ENCODE measurements at places on chromosomes 16 and 17. TPM values are rescaled to one million over a fixed set of nuclear protein-coding genes. Genes with fewer than 3 reads are reported as not detected.

DNA sequence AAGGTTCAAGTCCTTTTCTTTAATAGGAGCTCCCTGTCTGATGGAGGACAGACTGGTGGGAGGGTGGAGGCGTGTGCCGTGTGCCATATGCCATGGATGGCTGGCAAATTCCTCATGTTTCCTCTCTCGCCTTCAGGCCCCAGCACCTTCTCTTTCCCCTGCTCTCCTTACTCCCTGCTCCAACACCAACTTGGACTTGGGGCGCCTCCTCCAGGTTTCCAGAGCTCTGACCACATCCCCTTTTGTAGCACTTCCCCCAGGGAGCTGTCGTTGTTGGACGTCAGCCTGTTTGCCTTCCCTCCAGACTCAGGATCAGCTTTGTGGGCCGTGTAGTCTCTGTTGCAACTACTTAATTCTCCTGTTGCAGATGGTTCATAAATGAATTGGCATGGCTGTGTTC lies 30.7 kb downstream of the TMC7 start:
- no peak for DNase-seq

GRCh38 chr16:10610499-10611184 lies 30.2 kb upstream of the EMP2 start:
- DNase-seq = no peak

Gene SLC12A3
- not detected for total RNA-seq

DNA sequence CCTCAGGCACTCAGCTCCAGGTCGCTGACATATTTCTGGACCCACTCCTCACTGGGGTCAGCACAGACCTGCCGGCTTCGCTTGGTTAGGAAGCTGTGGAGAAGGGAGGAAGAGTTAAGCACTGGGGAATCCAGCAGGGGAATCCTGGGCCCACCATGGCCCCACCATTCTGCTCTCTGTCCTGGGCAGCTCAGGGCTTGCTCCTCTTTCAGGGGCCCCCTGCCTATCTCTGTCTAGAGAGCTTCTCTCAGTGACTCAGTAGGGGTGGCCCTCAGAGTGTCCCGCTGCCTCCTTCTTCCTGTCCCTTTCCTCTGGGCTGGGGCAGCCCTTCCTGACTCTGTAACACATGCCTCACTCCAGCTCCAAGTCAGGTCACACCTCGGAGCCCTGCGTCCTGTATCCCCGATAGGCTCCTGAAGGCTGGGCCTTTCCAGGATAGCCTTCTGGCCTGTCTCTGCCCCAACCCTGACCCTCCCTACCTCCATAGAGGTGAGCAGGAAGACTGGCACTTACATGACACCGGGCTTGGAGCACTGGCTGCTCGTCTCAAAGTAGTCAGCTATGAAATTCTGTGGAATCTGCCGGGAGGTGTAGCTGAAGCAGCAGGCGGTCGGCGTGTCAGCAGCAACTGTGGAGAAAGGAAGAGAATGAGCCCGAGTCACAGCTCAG lies 1.1 kb downstream of the CCL3 start:
- no peak for DNase-seq

DNA sequence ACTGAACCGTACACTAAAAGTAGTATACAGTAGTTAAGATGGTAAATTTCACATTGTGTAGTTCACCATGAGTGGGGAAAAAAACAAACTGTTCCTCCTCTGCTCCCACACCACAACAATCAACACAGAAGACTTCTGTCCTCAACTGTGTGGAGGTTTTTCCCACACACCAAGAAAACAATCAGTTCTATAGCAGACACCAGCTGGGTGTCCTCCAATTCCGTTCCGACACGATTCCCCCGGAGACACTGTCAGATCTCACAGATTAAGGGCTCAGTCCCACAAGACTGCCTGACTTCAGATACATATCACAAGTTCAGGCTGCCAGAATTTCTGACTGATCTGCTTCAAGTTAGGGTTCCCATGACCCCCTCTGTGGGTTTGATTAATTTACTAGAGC lies 31.8 kb downstream of the BBS2 start:
- DNase-seq = no peak

DNA sequence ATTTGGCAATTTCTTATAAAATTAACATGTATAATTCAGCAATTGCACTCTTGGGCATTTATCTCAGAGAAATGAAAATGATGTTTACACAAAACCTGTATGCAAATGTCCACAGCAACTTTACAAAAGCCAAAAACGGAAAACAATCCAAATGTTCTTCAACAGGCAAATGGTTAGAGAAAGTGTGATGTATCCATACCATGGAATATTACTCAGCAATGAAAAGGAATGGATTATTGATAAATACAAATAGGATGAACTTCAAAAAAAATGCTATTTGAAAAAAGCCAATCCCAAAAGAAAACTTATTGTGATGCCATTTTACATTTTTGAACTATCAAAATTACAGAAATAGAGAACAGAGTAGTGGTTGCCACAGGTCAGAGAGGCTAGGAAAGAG lies 37.2 kb upstream of the ABCA10 start:
- DNase-seq = no peak

DNA sequence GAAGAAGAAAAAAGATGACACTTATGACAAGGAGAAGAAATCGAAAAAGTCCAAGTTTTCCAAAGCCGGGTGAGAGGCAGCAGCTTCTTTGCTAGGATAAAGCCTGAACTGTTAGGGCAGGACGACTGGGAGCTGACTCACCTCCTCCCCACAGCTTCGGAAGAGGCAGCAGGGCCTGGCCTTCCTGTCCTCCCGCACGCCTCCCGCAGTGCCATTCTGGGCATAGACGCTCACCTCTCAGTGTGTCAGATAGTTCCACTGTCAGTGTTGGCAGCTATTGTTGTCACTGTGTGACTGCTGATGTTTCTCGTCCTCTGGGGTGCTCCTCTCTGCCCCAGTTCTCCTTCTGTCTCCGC lies 12.6 kb downstream of the UBN1 start:
- DNase-seq = no peak

All from left ventricle myocardium superior (tissue), 1 donor.